AML-193 (cell line): ENCODE measurements at places on chromosomes 16 and 17.

DNA sequence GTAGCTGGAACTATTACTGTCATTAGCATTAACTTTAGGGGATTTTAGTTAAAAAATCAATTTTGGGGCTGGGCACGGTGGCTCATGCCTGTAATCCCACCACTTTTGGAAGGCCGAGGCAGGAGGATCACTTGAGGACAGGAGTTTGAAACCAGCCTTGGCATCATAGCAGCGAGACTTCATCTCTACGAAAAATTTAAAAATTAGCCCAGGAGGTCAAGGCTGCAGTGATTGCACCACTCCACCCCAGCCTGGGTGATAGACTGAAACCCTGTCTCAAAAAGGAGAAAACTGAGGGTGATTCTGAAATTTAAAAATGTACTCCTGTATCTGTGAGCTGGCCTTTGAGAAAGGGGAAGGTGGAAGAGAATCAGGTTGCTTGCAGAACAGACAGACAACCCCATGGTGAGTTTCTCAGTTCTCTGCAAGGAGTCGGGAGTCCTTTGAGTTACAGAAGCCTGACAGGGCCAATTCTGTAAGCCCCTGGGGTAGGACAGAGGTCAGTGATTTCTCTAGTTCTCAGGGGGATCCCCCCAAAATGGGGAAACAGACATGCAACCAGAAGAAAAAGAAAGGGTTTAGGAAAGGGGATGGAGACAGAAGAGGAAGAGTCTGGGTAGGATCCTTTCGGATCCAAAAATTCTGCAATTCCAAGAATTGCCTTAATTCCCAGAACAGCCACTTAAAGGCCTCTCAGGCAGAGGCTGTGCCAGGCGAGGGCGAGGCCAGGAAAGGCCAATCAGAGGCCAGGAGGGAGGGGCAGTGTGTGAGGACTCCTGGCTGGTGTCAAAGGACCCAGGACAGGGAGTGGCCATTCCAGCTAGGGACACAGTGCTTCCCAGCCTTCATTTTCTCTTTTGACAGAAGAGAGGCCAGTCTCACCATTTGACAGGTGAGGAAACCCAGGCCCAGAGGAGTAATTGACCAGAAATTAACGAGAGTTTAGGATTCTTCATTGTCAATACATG is 6.7 kb downstream of the NUPR1 start:
- no peak for DNase-seq

DNA sequence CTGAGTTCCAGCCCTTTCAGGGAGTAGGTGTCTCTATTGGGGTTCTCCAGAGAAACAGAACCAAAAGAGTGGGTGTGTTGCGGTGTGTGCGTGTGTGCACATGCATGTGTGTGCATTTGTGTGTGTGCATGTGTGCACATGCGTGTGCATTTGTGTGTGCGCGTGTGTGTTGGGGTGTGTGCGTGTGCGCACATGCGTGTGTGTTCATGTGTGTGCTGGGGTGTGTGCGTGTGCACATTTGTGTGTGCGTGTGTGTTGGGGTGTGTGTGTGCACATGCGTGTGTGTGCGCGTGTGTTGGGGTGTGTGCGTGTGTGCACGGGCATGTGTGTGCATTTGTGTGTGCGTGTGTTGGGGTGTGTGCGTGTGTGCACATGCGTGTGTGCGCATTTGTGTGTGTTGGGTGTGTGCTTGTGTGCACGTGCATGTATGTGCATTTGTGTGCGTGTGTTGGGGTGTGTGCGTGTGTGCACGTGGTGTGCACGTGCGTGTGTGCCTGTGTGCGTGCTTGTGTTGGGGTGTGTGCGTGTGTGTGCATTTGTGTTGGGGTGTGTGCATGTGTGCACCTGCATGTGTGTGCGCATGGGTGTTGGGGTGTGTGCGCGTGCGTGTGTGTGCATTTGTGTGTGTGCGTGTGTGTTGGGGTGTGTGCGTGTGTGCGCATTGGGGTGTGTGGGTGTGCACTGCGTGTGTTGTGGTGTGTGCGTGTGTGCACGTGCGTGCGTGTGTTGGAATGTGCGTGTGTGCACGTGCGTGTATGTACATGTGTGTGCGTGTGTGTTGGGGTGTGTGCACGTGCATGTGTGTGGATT is 38.4 kb upstream of the JPH3 start:
- no peak for DNase-seq

DNA sequence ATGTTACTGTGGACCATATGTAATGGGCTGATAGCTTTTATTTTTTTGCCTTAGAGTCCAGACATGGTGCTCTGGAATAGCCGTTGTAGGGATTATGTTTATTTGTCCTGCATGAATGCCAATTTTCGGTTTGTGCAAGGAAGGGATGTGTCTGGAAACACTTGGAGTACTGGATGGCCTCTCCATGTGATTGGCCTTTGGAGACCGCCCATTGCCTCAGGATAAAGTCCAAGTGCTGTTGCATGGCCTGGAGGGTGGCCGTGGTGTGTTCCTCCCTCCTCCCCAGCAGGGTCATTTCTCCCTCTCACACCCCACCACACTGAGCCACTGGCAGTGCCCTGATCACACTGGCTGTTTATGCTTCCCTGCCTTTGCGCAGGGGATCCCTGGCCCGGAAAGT is 93.9 kb downstream of the MSI2 start:
- DNase-seq = no peak

DNA sequence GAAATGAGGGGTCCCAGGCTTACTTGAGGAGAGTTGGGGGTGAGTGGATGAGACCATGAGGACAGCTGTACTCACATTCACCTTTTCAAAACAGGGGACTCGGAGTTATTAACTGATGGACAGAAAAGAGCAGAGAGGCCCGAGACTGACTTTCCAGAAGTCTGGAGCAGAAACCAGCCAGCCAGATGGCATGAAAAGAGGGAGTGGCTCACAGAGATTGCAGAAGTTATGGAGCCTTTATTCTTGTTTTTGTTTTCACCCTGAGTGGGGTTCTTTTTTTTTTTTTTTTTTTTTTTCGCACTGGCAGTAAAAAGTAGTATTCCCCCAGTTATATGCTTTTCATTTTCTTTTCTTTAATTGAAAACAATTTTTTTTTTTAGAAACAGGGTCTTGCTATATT is 18.9 kb downstream of the TVP23A start:
- DNase-seq = no peak
